ENCODE measurements at places on chromosomes 16 and 17.

DNA sequence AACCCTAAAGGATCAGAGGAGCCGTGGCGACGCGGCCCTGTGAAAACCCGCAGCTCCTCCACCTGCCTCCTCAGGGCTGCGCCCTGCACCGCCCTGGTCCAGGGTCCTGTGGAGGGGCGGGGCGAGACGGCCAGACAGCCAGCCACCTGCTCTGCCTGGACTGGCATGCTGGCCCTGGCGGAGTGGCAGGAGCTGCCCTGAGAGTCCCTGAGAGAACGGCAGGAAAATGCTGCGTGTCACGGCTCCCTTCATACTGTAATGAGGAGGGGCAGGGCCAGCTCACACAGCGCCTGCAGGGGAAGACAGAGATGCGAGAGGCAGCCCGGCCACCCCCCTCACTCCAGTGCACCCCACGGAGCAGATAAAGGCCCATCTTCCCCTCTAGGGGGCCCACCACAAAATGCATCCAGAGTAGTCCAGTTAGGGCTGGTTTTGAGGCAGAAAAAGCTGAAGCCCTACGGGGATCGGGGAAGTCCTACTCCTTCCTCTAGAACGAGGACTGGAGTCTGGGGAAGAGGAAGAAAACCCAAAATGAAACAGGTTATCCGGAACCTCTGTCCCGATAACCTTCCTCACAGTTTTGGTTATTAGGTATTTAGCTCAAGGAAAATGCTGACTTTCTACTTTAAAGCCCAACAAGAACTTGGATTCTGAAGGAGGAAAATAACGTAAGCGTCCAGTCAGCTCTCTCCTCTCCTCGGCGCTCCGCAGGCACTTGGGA is 97.6 kb upstream of the DNAH17 start:
- no peak for DNase-seq

DNA sequence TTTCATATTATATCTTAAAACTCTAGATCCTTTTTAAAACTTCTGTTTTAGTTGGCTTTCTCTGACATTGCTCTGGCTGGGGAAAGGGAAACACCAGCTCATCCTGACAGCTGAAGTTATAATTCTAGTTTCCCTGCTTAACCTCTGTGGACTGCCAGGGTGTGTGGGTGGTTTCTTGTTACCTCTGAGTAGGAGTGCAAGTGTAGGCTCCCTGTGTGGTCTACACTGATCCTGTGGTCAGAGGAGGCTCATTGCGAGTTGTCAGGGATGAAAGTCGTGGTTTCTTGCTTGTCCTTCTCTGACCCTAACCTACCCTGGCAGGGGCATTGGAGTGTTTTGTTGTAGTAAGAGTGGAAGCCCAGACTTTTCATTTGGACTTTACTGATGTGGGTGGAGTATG is 221.0 kb downstream of the UTP18 start:
- DNase-seq: no peak

- peak; percentile 55 for DNase-seq
Observed at GRCh38 chr17:45225964-45226530, 4.4 kb downstream of the FMNL1 start.

DNA sequence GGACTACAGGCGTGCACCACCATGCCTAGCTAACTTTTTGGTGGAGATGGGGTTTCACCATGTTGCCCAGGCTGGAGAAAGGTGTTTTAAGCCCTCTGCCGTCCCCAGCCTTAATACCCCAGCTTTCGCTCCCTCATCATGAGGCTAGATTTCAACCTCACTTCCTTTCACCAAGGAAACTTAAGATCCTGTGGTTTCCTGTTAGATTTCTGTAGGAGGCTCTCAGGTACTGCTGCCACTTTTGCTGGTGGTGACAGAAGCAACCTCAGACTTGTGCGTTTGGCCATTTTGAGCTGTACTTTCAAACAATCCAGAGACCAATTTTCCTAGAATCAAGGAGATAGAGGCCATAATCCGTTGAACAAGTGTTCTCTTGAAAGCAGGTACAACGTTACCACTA is 36.2 kb downstream of the MPHOSPH6 start:
- no peak for DNase-seq

DNA sequence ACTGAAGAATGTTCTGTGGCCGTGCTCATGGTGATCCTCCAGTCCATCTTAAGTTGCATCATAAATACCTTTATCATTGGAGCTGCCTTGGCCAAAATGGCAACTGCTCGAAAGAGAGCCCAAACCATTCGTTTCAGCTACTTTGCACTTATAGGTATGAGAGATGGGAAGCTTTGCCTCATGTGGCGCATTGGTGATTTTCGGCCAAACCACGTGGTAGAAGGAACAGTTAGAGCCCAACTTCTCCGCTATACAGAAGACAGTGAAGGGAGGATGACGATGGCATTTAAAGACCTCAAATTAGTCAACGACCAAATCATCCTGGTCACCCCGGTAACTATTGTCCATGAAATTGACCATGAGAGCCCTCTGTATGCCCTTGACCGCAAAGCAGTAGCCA is 36.8 kb upstream of the KCNJ2 start:
- no peak for DNase-seq

GRCh38 chr17:64073771-64074703 is 53.6 kb upstream of the ICAM2 start:
- DNase-seq: no peak

- DNase-seq: peak; percentile 40
Observed at GRCh38 chr17:4533523-4534504, 21.4 kb downstream of the MYBBP1A start.

DNA sequence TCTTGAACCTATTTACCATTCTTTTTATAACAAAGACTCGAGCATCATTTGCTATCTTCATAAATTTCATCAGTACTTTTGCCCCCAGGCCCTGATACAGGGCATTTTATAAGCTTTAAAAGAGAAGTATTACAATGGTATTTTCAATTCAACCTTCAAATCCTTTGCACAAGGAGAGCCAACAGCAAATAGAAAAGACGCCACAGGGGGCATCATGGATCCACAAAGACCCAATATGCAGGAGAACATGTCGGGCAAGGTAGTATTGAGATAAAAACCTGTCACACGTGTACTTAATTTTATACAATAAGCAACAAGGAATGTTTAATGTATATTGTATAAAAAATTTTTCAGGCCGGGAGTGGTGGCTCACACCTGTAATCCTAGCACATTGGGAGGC is 10.2 kb downstream of the MAP3K14 start:
- DNase-seq: no peak

DNA sequence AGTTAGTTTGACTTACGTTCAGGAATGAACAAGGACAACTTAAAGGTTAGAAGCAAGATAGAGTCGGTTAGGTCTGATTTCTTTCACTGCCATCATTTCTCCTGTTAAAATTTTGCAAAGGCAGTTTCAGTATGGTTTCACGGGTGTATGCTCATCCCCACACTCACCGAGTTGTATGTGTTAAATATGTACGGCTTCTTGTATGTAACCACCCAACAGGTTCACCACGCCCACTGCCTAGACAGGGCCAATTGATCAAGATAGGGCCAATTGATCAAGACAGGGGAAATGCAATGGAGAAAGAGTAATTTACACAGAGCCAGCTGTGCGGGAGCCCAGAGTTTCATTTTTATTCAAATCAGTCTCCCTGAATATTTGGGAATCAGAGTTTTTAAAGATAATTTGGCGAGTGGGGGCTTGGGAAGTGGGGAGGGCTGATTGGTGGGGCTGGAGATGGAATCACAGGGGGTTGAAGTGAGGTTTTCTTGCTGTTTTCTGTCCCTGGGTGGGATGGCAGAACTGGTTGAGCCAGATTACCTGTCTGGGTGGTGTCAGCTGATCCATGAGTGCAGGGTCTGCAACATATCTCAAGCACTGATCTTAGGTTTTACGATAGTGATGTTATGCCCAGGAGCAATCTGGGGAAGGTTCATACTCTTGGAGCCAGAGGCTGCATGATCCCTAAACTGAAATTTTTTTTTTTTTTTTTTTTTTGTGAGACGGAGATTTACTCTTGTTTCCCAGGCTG is 62.4 kb upstream of the PLCG2 start:
- DNase-seq: no peak

DNA sequence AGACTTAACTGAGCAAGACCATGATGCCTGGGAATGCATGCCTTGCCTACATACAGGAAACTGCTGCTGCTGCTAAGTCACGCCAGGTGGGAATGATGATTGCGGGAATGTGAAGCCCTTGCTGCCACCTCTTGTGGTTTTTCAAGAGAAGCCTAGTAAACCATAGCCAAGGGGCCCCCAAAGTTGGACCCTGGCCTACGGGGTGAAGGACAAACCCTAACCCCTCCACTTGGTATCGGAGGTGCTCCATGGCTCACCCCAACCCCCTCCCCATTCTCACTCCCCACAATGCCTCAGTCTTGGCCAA is 233.9 kb downstream of the ZNF423 start:
- no peak for DNase-seq

DNA sequence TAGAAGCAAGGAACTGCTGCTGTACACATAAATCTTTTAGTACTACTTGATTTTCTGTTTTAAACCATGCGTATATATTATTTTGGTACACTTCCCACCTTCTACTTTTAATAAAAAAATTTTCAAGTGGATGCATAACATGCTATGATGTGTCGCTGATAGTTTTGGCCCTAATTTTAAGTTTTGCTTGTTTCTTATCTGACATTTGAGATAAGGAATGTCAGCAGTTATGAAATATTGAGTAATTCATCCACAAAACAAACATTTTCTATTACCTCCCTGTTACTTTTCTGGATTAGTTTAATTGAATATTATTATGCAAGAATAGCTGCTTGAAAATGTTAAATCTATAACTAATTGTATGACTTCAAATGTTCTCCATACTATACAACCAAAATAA is 35.8 kb downstream of the N4BP1 start:
- no peak for DNase-seq

DNA sequence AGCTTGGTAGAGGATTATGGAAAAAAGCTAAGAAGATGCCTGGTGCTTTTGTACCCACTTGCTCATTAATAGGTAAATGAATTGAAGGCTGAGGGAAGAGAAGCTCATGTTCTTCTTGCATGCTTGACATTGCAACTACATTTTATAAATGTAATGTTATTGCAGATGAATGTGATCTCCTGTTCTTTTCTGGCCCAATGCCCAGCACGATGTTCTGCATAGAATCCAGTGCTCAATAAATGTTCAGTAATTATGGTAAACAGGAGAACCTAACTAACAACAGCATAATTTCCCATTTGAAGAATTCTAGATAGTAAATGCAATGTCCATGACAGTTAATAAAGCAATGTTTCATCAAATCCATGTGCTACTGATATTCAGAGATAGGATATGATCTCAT is 638.2 kb upstream of the SOX9 start:
- no peak for DNase-seq

DNA sequence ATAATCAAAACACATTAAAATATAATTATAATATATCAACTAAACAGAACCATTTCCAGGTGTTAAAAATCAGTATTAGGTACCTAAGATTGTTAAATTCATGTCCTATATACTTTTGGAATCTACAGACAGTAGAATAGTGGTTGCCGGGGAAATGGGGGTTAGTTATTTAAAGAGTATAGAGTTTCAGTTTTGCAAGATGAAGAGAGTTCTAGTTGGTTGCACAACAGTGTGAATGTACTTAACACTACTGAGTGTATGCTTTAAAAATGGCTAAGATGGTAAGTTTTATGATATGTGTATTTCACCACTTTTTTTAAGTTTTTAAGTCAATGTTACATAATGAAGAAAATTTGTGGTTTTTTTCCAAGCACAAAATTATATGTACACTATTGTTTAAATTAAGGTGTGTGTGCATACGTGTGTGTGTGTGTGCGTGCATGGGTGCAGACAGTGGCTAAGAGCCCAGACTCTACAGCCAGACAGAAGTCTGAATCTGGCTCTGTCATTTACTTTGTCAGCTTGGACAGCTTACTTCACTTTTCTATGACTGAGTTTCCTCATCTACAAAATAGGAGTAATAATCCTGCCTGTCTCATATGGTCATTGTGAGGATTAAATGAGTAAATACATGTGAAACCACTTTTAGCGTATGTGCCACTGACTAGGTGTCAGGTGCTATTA is 25.3 kb upstream of the PHAF1 start:
- no peak for DNase-seq

- DNase-seq: peak; percentile 85
Observed at GRCh38 chr17:75516255-75516618, at the start of gene TSEN54. TSEN54 (plus strand) TSS chr17:75516528; CDS start chr17:75516561, 33 bp downstream.

GRCh38 chr17:47693731-47694580 is at the start of gene TBKBP1:
TBKBP1 (plus strand) TSS chr17:47694161; CDS start chr17:47696113, 1,952 bp downstream.
- DNase-seq: peak; percentile 50

GRCh38 chr17:40266882-40267281 is 20.8 kb upstream of the CDC6 start:
- no peak for DNase-seq

GRCh38 chr16:2981899-2982250 is 1.6 kb upstream of the PKMYT1 start:
- no peak for DNase-seq

- no peak for DNase-seq
Observed at GRCh38 chr16:15644267-15644961, 1.5 kb upstream of the MARF1 start.

DNA sequence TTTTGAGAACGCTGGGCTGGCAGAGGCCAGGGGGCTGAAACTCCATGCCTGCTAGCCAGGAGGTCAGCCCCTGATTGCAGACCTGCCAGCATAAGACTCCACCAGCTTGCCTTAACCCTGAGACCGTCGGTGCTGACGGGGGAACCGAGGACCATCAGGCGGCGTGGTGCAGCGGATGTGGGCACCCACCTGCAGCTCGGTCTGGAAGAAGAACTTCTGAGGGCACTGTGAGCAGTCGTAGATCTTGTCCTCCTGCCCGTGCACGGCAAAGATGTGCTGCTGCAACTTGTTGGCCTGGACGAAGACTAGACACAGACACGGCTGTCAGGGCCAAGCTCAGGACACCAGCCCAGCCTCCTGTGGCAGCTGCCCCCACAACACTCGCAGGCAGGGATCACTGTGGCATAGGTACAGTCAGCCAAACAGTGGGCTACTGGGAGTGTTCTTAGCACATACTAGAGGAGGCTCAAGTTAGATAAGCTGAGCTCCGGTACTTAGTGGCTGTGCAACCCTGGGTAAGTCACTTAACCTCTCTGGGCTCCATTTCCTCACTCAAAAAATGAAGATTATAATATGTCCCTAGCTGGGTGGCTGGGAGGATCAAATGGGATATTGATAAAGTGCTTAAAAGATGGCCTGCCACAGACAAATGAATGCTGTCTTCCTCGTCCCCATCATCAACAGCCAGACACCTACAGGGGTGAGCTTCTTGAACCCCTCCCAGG is 150.0 kb downstream of the C16orf78 start:
- no peak for DNase-seq

DNA sequence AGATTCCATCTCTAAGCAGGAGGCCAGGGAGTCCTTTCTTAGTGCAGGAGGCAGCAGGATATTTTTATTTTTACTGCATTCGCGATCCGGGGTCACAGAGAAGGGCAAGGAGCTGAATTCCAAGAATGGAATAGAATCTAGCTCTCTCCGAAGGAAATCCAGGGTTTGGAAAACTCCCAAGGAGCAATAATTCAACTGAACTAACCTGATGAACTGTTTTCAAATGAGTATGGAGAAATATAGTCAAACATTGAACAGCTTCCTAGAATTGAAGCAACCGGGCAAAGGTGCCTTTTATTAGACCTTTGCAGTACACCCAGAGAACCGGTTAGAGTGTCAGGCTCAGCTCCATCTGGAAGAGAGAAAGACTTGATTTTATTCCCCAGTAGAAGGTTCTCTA is 120.7 kb upstream of the MAF start:
- no peak for DNase-seq
